ENCODE measurements at places on chromosomes 5 and 9.

- peak; percentile 86 for DNase-seq
These were observed 90.9 kb upstream of the BOD1 start for GRCh38 chr5:173707392-173707791.

GRCh38 chr5:83703059-83703458 is 17.6 kb downstream of the HAPLN1 start:
- DNase-seq: no peak

DNA sequence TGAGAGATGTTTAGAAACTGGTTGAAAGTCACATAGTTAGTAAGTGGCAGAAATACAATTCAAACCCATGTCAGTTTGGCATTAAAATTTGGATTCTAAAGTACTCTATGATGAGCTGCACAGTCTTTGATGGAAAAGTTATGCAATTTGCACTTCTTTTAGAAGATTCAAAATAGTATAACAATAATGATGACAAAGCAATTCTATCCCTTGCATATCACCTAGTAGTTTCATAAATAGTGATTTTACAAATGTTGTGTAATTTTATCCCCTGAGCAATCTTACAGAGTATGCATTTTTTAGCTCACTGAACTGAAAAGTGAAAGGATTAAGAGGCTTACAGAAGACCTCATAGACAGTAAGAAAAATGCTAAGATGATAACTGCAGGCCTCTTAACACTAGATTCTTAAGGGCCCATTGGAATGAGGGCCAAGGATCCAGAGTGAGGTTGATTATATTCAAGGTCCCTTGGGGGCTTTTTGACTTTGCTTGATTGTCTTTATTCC is 3.7 kb downstream of the C5orf46 start:
- DNase-seq: no peak

DNA sequence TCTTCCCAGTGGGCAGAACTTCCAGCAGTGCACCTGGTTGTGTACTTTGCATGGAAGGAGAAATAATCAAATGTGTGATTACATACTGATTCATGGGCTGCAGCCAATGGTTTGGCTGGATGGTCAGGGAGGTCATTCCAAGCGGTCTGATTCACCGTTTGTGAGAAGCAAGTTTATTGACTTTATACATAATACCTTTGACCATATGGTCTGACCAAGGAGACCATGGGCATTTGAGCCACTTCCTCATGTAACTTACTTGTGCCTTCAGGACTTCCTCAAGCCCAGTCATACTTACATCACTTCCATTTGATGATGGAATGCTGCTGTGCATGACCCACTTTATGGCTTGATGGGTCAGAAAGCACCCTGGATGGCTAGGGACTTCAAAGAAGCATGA is 41.1 kb downstream of the DAP start:
- peak; percentile 97 for DNase-seq

DNA sequence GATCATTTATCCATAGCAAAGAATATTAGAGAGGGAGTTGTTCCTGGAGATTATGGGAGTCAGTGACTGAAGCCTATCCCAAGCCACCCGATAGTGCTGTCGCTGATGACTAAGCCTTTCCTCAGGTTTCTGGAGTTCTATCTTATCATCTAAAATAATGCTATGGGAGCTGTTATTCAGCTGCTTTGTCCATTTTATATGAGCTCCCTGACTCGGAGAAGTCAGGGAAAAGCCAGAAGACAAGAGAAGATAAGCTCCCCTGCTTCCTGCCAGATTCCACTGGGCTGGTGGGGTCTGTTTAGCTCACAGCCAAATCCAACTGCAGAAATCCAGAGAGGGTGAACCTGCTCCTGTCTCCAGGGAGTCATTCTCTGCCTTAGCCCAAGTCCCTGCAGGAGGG is 148.2 kb downstream of the DROSHA start:
- DNase-seq: no peak

GRCh38 chr5:36596247-36596646 is 10.2 kb upstream of the SLC1A3 start:
- no peak for DNase-seq

- DNase-seq: no peak
These were observed 172.1 kb downstream of the ENC1 start for GRCh38 chr5:74468421-74468820.

- no peak for DNase-seq
These were observed 151.0 kb downstream of the CACNA1B start for GRCh38 chr9:138028596-138028995.

- DNase-seq: no peak
These were observed 486.6 kb downstream of the CCDC171 start for GRCh38 chr9:16039218-16039987.

GRCh38 chr5:170419643-170420042 is 30.5 kb upstream of the KCNMB1 start:
- DNase-seq: no peak

GRCh38 chr9:124665391-124666058 is 105.6 kb downstream of the NR6A1 start:
- DNase-seq: peak; percentile 88

- no peak for DNase-seq
These were observed 930 bp downstream of the PRLR start for GRCh38 chr5:35229076-35230037.

GRCh38 chr9:100228352-100228869 is 124.3 kb downstream of the TEX10 start:
- no peak for DNase-seq

DNA sequence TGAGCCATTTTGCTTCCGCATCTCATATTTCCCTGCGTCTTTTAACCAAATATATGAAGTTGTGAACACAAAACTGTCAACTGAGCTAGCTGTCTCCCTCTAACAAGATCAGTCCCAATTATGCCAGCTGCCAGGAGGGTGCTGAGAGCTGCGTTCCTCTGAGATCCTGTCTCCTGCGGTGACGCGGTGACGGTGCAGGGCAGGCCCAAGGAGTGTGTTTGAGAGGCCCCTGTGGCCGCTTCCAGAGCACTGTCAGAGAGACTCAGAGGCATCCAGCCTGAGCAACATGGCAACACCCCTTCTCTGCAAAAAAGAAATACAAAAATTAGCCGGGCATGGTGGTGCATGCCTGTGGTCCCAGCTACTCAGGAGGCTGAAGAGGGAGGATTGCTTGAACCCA is 126.3 kb upstream of the FOXD4L5 start:
- no peak for DNase-seq

GRCh38 chr9:86486891-86487837 is 133.0 kb upstream of the TUT7 start:
- DNase-seq: peak; percentile 66

GRCh38 chr5:30099634-30100033 is 1093.9 kb upstream of the CDH6 start:
- no peak for DNase-seq

GRCh38 chr5:12214267-12215015 is 310.2 kb upstream of the CTNND2 start:
- DNase-seq: no peak

- DNase-seq: no peak
These were observed 38.5 kb downstream of the SNCAIP start for GRCh38 chr5:122350496-122350895.

GRCh38 chr5:122152266-122152900 is 23.0 kb downstream of the ZNF474 start:
- DNase-seq: no peak

- no peak for DNase-seq
These were observed 28.7 kb downstream of the ANKRD33B start for GRCh38 chr5:10592601-10593000.

DNA sequence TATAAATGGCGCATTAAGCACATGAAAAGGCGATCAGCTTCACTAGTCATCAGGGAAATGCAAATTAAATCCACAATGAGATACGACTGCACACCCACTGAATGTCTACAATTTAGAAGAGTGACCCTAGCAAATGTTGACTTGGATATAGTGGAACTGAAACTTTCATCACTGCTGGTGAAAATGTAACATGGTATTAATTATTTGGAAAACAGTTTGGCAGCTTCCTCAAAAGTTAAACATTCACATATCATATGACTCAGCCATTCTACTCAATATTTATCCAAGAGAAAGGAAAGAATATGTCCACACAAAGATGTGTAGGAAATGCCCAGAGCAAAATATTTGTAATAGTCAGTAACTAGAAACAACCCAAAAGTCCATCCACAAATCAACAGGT is 146.5 kb downstream of the LPAR1 start:
- no peak for DNase-seq

GRCh38 chr9:88533951-88534455 is 975 bp upstream of the NXNL2 start:
- DNase-seq: peak; percentile 66

- no peak for DNase-seq
These were observed 35.2 kb downstream of the FAT2 start for GRCh38 chr5:151555760-151556576.

- no peak for DNase-seq
These were observed 2.5 kb upstream of the CDK9 start for GRCh38 chr9:127783111-127784008.

DNA sequence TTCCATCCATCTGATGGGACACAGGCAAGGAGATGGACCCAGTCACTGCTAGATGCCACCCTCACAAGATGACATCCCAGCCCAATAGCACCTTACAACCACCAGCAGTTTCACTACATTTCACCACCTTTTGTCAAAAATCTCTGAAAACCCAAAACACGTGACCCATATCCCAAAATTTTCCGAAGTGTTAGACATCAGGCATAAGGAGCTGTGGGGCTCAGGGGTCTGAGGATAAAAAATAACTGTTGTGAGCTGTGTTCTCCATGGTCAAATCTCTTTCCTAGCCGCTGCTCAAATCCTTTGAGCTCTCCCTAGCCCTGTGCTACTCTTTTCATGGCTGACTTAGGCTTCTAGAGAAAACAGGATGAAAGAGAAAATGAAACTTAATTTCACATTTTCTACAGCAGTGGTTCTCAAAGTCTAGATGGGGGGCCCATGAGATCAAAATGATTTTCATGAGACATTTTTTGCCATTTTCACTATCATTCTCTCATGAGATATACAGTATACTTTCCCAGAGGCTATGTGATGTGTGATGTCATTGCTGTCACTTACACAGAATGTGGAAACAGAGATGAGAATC is 40.7 kb downstream of the TIMD4 start:
- DNase-seq: no peak

DNA sequence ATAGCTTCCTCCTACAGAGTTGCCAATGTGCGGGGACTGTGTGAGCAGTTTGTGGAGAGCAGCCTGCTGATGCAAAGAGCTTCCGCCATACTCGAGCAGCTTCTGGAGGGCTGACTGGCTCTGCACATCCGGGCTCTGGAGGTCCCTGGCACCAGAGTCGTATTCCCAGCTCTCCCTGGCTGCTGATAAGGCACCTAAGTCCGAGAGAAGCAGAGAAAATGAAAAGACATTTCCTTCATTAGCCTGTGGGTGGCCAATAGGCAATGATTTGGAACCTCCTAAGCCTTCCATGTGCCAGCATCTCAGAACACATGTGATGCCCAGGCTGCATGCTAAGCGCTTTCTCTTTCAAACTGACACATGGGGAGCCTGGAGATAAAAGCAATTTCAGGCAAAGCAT is 94.3 kb downstream of the TSSK1B start:
- DNase-seq: no peak

DNA sequence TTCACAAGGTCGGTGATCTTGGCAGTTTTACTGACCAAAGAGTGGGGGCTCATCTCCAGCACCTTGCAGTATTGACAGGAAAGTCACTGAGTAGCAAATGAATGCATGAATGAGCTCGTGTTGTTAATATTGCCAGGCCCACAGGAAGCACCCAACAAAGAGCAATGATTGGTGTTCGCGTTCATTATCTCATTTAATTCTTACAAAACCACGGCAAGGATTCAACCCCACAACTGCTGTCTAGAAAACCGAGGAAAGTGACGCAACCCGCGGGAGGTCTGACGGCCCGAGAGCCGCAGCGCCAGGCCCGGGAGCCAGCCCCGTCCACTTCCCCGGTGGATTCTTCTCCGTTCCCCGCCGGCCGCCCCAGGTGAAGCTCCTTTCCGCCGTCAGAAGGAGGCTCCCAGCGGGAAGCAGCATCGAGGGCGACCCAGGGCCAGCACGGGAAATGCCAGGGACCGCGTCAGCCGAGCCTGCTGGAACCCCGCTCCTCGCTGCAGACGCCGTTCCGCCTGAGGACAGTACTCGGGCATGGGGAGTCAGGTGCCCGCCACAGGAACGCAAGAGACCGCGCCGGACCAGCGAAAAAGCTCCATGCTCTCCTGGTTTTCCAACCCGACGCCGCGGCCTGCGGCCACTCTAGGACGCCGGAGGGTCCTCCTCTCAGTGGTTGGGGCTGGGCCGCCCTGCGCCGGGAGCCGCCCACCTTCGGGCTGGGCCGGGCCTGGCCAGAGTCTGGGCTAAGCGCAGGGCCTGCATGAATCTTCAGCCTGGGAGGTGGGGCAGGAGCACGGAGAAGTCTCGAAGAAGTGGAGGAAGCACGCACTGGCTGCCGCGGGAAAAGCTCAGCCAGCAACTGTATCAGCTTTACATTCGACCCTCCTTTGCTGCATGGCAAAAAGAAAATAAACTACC is 19.8 kb upstream of the FER start:
- peak; percentile 89 for DNase-seq

DNA sequence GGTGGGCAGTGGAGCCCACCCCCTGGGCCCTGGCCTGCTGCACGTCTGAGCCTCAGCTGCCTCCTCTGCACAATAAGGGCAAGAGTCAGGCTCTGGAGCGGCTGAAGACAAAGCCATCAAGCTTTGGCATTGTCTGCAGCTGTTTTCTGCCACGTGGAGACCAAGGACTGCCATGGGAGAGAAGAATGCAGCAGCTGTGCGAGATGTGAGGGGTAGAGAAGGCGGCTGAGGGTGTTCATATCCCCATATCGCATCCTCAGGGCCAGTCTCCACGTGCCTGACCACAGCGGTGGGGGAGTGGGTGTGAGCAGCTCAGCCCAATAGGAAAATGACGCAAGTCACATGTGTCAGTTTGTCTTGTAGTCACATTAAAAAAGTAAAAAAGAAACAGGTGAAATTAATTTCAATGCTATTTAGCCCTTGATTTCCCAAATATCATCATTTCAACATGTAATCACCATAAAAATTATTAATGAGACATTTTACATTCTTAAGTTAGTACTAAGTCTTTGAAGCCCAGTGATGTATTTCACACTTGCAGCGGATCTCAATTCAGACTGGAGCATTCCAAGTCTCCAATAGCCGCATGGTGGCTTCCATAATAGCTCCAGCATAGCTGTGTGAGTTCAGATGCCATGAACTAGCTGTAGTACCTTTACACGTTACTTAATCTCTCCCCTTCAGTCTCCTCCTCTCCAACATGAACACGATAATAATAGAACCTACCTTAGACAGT is 6.6 kb downstream of the C1QTNF2 start:
- DNase-seq: no peak

GRCh38 chr9:93898502-93899426 is 56.4 kb downstream of the BARX1 start:
- DNase-seq: no peak

DNA sequence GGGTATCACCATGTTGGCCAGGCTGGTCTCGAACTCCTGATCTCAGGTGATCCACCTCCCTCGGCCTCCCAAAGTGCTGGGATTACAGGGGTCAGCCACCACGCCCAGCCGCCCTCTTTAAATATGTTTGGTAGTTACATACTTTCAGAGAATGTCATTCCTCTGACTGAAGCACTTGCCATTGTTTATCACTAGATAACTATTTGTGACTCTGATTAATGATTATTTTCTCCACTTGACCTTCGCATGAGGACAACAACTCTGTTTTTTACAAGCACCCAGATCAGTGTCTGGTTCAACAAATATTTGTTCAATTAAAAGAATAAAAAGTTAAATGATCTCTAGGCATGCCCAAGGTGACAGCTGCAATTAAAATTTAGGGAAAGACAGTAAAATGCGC is 56.2 kb downstream of the CLINT1 start:
- no peak for DNase-seq

Data from HFFc6 (cell line).